ENCODE measurements at places on chromosomes 2 and 18.
A peak's percentile ranks its signal among the peaks of the same experiment; 100 is the strongest.

DNA sequence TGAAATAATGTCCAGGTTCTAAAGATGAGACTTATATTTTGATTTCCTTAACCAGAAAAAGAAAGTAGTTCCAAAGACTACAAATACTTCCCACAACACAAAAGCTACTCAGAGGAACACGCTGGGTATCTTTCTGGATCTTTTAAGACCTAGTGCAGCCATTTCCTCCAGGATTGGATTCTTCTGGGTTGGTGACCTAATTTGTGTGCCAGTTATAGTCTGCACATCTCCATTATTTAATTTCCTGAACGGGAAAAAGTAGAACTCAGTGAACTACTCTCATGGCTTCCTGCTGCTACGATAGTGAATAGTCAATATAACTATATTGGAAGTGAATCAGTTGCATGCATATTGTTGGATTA lies 1.5 kb downstream of the TMEM87B start:
- no peak for DNase-seq

GRCh38 chr2:224584785-224585210 lies 365 bp downstream of the CUL3 start:
- DNase-seq = no peak

DNA sequence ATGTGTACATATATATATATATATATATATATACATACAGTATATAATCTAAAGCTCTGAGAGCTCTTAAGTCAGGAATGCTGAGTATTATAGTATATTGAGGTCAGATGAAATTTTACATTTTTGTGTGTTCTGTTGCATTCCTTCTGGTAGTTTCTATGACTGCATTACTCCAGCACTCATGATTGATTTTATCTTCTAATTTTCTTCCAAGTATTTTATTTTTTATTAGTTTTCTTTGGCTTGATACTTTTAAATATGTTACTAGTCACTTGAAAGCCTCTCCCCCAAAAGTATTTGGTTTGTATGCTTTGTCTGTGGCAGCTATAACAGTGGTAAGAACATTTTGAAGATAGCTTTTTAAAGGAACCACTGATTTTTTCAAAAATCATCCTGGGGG lies 25.0 kb downstream of the METTL21A start:
- no peak for DNase-seq

DNA sequence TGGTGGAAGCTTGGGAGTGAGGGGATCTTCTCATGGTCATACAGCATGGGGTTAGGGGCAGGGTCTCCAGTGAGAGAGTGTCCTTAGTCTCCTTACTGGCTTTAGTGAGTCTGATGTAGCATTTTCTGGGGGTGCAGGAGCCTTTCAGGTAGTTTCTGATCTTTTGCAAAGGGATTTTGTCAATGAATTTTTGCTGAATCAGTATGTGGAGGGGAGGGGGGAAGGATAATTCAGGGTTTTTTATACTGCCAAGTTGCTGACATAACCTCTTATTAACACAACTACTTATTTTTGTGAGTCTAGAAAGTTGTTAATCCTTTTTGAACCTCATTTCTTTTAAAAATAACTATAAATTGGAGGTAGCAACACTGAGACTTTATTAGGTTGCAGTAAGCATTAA lies 35.3 kb upstream of the ZDBF2 start:
- no peak for DNase-seq

DNA sequence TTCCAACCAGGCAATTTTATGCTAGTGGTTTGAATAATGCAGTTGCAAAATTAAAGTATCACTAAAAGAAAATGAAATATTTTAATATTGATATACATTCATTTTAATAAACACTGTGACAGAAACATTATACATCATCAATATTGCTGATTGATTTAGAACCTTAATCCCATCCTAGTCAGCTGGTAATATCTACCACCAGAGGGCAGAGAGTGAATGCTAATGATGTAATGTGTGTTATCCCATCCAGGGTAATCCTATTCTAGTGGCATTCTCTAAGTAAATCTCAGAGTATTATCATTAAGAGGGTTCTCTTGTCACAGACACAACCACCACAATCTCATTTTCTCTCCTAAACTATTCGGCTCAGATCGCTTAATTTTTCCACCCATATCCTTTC lies 477.4 kb downstream of the CPS1 start:
- no peak for DNase-seq

DNA sequence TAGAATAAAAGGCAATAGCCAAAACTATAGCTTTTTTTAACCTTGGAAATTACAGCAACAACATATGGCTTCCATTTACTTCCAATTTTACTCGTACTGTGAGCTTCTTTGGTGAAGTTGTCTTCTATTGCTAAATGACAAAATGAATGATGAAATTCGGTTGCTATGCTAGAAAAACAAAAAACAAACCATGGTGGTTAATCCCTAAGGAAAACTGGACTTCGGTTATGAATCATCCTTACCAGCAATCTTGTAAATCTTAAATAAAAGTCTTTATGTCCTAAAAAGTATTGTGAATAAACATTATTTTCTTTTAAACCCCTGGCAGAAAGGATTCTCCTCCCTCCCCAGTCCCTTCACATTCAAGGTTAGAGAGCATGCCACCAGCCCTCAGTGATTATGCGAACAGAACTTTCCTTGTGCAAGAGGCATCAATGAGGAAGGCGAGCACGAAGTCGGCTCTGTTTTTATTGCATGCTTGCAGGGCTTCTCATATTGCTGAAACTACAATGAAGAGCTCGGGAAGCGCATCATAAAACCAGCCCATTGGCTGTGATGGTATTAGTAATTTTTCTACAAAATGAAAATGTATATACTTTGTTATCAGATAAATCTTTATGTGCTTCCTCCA lies 62.9 kb downstream of the ZNF521 start:
- DNase-seq = peak; percentile 11

GRCh38 chr18:63249771-63250170 lies 69.8 kb downstream of the BCL2 start:
- DNase-seq = peak; percentile 79

- no peak for DNase-seq
These were observed 103.4 kb upstream of the TFCP2L1 start for GRCh38 chr2:121388371-121388770.

- DNase-seq = no peak
These were observed 98.2 kb upstream of the SLC8A1 start for GRCh38 chr2:40550085-40550484.

DNA sequence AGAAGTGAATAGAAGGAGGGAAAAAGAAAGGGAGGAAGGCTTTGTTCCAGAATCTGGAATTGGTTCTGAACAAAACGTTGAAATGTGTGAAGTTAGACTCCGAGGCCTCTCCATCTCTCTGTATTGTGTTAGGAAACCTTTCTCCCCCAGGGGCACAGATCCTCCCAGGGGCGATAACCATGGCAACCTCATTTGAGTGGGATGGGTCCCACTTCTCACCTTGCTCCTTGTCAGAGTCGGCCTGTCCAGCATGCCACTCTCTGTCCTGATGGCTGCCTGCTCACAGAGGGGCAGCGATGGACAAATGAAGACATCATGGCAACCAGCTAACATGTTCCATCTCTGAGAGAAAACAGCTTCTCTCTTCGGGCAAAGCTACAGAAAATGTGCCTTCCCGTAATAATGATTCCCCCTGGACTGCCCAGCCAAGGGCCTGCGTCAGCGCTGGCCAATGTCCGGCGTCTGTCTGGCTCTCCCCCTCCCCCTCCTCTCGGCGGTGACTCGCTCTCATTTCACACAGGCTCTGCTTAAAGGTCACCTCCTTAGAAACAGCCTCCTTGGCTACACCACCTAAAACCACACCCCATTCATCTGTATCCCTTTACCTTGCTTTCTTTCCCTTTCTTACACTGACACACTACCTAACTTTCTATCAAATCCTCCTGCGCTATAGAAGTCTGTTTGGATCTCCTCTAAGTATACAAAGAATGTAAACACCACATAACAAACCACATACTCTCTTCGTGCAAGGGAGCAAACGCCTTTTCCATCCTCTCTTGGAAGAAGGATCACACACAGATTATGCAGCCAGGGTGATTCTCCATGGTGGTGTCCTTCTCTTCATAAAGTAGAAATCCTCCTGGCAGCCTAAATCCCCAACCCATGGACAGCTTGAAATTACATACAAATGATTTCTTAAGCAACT lies 32.1 kb upstream of the TTC39C start:
- no peak for DNase-seq

- no peak for DNase-seq
These were observed 35.0 kb upstream of the GPR55 start for GRCh38 chr2:230960026-230960425.

Data from KBM-7 (cell line).